ENCODE measurements at places on chromosomes 1 and 21.

DNA sequence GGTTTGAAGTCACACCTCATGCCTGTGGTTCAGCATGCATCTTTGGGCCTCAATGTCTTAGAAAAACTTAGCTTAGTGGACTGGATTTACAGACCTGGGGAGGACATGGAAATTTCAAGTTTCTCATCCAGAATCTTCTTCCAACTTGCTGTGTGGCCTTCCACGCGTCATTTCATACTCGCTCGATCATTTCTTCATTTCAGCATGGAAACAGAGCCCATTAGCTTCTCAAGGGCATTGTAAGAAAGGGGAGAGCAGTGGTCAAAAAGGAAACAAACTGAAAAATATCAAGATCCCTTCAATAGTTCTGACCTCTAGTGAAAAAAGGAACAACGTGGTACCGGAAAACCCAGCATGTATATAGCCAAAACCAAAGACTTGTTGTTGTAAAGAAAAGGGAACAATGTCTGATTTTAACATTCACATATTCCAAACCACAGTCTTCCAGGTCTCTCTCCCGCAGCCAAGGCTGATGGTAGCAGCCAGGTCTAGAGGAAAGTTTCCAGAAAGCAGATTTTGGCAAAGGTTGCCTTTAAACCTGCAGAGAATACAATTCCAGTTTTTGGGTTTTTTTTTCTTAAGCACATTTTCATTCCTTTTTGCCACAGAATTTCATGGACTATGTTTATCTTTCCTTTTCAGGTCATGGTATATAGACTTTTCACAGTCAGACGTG, 97.0 kb upstream of the CDC42BPA start:
- DNase-seq: no peak

DNA sequence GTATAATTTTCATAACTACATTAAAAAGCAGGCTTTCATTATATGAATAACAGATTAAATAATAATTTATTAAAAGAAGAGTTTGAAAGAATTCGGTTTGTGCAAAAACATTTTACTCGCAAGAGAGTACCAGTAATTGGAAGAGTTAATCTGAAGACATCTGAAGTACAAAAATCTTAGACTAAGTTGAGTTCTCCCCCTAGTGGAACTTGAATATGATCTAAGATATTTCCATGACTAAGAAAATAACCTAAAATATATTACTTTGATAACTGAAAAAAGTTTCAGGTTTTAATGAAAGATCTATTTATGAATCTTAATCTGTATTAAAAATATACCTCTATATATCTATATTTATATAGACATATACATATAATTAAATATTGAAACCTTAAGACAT, 112.5 kb upstream of the GFI1 start:
- no peak for DNase-seq

DNA sequence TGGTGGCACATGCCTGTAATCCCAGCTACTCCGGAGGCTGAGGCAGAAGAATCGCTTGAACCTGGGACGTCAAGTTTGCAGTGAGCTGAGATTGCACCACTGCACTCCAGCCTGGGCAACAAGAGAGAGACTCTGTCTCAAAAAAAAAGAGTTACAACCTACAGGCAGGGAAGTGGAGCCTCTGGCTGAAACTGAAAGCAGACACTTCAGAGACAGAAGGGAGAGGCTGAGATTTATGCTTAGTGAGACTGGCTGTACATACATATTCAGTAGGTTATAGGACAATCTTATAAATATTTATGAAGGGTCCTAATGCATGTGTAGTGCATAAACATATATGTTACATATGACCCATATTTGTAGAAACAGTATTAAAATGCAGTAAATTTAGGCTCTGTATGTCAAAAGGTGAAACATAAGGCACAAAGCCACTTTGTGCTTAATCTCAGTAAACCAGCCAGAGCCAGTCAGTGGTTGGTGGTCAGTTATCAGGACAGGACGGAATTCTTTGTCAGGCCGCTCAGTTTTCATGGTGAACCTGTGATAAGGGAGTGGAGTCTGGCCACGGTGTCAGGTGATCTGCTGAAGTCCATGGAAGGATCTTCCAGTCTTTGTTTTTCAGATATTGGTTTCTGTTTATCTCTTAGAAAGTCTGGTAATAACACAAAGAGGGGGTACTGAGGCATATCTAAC, 13.7 kb downstream of the RHEX start:
- DNase-seq: no peak

DNA sequence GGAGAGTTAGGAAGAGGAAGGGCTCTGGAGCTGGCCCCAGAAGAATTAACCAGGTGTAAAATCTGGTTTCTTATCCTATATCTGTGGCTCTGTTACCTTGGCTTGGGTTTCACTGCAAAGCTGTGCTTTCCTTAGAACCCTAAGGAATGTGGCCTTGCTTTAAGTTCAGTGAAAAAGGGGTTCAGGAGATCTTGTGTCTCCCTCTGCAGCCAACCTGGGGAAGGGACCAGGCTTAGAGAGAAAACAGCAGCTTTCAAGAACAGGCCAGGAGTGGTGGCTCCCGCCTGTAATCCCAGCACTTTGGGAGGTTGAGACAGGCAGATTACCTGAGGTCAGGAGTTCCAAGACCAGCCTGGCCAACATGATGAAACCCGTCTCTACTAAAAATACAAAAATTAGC, 16.1 kb upstream of the MYCL start:
- no peak for DNase-seq

- no peak for DNase-seq
Measured at GRCh38 chr21:45376459-45377324, 28.3 kb upstream of the COL18A1 start.

Measured in urothelium cell line (cell line).